ENCODE measurements at places on chromosomes 5 and 9.

DNA sequence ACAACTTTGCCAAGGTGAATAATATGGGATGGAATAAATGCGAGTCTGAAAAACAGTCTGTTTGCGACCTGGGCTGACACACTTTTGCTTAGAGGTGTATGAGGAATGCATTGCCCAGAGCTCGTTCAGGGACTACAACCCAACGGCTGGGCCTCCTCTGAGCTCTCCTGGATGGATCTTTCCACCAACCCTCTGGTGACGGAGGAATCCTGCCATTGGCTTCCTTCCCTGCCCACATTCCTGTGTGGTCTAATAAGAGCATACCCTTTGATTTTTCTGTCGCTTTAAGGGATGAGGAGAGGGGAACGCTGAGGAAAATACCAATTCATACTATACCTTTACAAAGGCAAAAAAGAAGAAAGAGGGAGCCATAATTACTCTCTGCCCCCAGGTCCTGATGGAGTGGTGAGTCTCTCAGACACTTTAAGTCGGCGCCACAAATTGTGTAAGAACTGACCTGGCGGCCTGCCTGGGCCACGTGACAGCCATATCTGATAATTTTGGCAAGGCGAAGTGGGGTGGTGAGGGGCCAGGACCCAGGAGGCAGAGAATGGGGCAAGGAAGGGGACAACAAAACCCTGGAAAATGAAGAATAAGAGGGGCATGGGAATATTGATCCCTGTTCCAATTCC is 265.2 kb upstream of the MSX2 start:
- no peak for DNase-seq

DNA sequence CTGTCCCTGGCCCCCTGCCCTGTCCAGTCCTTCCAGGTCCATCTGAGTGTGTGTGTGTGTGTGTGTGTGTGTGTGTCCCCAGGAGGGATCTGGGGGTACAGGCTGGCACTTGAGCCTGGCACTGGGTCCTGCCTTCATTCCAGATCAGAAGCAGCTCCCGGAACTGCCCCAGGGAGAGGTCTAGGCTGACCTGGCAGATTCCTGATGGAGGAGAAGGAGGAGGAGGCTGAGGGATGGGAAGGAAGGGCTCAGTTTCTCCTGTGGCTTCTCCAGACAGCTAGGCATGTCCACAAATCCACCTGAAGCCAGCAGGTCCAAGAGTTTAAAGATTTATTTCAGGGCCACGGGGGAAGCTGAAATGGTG is 328 bp downstream of the NDST1 start:
- no peak for DNase-seq

DNA sequence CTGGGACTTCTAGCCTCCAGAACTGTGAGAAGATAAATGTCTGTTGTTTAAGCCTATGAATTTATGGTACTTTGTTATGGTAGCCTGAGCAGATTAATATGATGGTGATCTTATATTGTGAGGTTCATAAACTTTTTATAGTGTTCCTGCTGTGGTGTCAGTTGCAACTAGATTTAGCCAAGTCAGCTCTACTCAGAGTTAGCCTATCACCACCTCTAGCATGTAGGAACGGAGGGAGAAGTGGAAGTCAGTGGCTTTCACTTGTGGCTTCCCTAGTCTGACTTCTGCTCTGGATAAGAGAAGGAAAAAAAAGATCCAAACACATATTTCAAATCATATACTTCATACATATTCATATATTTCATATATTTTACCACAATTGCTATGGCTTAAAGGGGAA is 6.6 kb downstream of the POC5 start:
- no peak for DNase-seq

GRCh38 chr9:120892748-120893610 is 16.0 kb upstream of the PHF19 start:
- no peak for DNase-seq

DNA sequence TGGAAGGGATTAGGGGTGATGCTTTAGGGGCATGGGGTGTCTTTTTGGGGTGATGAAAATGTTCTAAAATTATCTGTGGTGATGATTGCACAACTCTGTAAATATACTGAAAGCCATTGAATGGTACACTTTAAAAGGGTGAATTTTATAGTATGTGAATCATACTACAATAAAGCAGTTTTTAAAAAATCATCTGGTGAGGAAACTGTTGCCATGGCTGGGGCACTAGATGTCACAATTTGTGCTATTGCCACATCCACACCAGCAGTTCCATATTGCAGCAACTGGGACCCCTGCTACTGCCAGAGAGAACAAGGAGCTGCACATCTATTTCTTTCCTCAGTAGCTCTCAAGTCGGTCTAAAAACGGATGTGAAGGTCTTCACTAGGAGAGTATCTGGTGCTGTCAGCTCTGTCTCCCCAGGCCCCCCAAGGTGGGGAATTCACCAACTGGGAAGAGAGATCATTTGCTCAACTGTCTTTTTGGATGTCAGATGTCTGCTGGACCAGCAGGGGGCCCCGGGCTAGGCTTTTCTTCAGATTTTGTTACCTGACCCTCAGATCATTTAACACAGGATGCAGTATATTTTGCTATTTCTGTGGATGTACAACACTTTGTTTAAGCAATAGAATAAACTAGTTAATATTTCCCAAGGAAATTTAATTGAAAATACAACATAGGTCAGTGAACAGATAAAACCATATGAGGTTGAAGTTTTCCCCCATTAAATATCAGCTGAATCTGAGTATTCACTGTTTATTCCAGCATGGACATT is 13.2 kb downstream of the CMYA5 start:
- DNase-seq: peak; percentile 39

DNA sequence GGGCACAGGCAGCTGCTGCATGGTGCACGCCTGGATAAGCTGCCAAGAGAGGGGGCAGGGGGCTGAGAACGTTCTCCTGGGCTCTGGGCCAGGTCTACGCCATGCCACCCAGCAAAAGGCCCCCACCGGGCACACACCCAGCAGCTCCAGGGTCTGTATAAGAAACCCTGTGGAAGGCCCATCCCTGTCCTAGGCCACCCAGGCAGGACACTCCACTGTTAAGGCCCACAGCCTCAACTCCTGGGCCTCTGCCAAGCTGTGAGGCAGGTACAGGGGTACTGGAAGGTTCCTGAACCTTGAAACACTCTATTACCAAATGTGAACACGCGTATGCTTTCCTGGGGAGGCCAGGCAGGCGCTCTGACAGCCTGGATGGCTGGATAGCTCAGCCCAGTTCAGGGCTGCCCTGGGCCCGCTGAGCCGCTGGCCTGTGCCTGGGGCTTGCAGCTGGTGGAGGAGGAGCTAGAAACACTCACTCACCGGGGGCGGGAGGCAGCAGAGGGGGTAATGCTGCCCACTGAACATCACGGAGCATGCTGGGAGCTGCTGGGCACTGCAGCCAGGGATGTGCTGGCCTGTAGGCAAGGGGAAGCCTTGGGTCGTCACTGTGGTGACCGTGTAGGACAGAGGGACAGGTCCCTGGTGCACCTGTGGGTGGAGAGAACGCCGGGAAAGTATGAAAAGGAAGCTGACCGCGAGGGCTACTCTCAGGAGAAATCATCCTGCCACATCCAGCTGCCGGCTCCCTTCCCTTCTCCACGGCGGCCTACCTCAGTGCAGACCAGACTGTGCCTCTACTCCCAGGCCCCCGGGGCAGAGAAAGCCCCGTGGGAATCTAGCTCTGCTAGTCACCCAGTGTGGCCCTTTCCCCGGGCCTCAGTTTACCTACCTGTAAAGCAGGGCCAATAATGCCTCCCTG is 6.0 kb downstream of the RNF44 start:
- DNase-seq: no peak

- DNase-seq: no peak
Measured at GRCh38 chr5:61811052-61811451, 479.0 kb downstream of the ZSWIM6 start.

GRCh38 chr9:37100741-37101140 is 19.6 kb upstream of the ZCCHC7 start:
- DNase-seq: no peak

GRCh38 chr9:133163504-133164172 is at the start of gene GBGT1:
Gene GBGT1 (minus strand): TSS chr9:133163914. CDS start chr9:133162412, 1,502 bp downstream.
- peak; percentile 84 for DNase-seq

GRCh38 chr5:135642488-135642870 is 63.7 kb upstream of the CXCL14 start:
- no peak for DNase-seq

GRCh38 chr5:83179966-83180365 is 102.6 kb downstream of the XRCC4 start:
- no peak for DNase-seq

- DNase-seq: no peak
Measured at GRCh38 chr9:107862323-107862722, 372.8 kb upstream of the KLF4 start.

DNA sequence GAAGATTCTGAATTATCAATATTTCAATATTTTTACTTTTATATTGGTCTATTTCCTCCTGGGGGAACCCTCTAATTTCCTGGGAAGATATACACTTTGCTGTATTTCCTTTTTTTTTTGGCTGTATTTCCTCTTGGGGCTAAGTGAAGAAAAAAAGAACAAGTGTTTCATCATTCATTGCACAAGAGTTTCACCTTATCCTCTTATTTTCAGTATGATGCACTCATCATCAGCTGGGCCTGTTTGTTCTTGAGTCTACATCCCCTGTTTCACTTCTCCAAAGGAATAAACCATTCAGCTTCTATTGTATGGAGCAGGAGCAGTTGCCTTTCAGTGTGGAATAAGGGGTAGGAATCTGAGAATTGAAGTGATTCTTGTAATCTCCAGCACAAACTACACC is 210.8 kb downstream of the FAM170A start:
- no peak for DNase-seq

- no peak for DNase-seq
Measured at GRCh38 chr9:22138956-22139660, 130.0 kb upstream of the CDKN2B start.

GRCh38 chr5:84131372-84131771 is 253.3 kb downstream of the EDIL3 start:
- no peak for DNase-seq

DNA sequence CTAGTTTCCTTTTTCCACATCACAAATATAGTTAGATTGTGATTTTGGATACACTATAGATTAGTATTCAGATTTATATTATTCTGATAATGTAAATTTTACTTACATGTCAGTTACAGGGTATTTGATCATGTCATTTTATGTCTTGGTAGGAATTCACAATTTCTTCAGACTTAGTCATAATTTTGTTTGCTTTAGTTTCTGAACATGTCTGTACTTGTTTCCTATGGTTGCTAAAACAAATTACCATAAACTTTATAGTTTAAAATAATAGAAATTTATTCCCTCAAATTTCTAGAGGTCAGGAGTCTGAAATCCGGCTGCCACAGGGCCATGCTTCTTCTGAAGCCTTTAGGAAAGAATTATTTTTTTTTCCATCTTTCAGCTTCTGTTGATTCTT is 1817.2 kb upstream of the CDH9 start:
- DNase-seq: no peak

DNA sequence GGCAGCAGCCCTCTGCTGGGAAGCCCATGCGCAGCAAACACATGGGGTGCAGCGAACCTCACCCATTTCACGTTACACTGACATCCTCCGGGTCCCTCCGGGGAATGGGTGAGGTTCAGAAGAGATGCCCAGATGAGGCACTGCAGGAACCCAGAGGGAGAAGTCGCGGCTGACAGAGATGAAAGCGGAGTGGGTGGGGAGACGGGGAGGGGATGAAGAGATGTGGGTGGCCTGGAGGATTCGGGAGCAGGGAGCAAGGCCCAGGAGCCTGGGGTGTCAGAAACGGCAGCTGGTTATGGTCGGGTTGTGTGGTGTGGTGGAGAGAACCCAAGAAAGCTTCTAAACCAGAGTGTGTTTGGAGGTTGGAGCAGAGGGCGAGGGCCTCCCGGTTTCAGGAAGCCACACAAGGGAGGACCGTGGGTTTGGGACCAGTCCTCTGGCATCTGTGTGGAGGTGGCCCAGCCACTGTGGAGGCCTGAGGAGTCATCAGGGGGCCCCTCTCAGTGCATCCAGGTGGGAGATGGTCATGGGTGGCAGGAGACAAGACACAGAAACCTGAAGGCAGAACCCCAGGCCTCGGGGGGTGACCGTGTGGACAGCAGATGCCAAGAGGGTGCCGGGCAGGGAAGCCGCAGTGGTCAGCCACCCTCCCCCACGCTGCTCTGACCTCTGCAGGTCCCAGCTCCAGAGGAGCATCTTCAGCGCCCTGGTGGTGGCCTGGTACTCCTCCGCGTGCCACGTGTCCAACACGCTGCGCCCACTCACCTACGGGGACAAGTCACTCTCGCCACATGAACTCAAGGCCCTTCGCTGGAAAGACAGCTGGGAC is 8.6 kb downstream of the UCK1 start:
- DNase-seq: no peak
